ENCODE measurements at places on chromosomes 7 and 10. TPM values are rescaled to one million over a fixed set of nuclear protein-coding genes. Genes with fewer than 3 reads are reported as not detected.

The KEL gene
- total RNA-seq = 1.9 TPM

The SVIL gene
- 88.2 TPM for total RNA-seq

The CLEC2L gene
- total RNA-seq = 0.22 TPM

The AS3MT gene
- 26.9 TPM for total RNA-seq

The NUTM2E gene
- total RNA-seq = 0.40 TPM

The GFRA1 gene
- total RNA-seq = 8.7 TPM

- no peak for DNase-seq
- peaks cover 62% of the 10 kb centered on the region for H3K27me3 ChIP-seq
- no peak overlapping the region for H3K4me3 ChIP-seq
- peaks cover 13% of the 10 kb centered on the region for H3K4me1 ChIP-seq
- no peaks in the 10 kb centered on the region for H3K36me3 ChIP-seq
- no peak overlapping the region for H3K27ac ChIP-seq
Measured at GRCh38 chr10:101565370-101565900, 22.6 kb downstream of the POLL start.

DNA sequence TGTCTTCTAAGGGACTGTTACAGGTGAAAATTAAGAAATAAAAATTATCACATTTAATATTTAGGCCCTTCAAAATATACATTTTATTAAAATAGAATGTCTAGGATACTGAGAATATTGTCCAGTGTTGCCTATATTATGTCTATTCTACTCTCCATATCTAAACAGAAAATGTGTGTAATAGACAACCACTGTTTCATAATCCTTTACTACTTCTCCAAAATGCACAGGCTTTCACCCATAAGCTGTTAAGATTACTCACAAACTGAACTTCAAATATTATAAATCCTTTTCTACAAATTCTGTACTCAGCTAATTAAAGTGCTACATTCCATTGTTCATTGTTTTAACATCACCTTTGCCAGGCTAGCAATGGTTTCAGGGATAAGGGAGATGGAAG is 56.7 kb upstream of the TFEC start:
- H3K27ac ChIP-seq = no peak overlapping the region
- no peak overlapping the region for H3K4me3 ChIP-seq
- DNase-seq = no peak
- peaks cover 2% of the 10 kb centered on the region for H3K4me1 ChIP-seq

GRCh38 chr10:49001870-49002672 is 62.4 kb upstream of the LRRC18 start:
- no peak overlapping the region for H3K27ac ChIP-seq
- no peak overlapping the region for H3K4me3 ChIP-seq
- H3K36me3 ChIP-seq = no peaks in the 10 kb centered on the region
- DNase-seq = no peak

DNA sequence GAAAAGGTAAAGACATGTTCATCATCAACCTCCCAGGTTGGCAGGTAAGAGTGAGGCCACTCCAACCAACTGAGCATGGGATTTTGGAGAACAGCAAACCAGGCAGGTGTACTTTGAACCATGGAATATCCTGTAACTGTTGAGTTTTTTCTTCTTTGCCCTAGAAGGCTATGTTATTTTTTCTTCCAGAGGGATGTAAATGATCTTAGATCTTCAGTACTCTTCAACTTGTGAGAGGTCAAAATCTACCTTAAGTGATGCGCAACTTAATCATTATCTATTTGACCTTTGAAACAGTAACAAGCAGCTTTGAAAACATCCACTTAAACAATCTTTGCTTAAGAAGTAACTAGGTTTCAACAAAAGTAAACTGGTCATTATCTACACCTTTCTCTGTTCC is at the start of gene CUBN:
CUBN (minus strand) TSS at position 71 of the 400 bp plus-strand sequence; CDS start at position 25, 46 bp downstream.
- no peak within 1 kb of the TSS for H3K27ac ChIP-seq
- H3K4me3 ChIP-seq = no peak within 1 kb of the TSS
- no peaks in the 10 kb centered on the region for H3K27me3 ChIP-seq
- H3K36me3 ChIP-seq = no peaks in the 10 kb centered on the region
- DNase-seq = no peak

DNA sequence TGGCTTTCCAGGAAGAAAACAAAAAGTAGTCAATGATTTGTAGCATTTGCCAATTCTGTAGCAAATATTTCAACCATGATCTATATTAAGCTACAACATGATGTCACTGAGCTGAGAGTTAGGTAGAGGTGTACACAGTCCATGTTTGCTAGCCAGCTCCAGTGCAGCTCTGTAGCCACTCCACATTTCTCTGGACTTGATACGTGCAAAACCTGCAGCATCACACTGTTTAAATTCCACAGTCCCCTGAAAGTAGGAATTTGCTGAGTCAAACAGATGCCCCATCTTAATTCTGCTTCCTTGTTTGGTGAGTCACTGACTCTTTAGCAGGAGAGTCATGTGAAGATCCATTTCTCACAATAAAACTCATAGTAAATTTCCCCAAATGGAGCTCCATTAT is 89.8 kb upstream of the LRRTM3 start:
- H3K4me1 ChIP-seq = peaks cover 5% of the 10 kb centered on the region
- H3K27me3 ChIP-seq = no peaks in the 10 kb centered on the region
- no peak for DNase-seq
- no peak overlapping the region for H3K27ac ChIP-seq
- H3K36me3 ChIP-seq = no peaks in the 10 kb centered on the region

DNA sequence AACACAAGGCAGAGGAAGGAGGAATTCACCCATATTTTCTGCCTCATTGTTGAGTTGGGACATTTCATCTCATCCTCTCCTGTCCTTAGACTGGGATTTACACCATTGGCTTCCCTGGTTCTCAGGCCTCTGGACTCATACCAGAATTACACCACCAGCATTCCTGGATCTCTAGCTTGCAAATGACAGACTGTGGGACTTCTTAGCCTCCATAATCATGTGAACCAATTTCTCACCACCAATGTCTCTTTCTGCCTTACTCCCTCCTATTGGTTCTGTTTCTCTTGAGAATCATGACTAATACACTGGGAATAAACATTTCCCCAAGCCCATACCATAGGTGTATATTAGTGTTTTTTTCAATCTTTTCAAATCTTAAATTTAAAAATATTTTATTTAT is 2.9 kb upstream of the ZNF33A start:
- H3K27me3 ChIP-seq = no peaks in the 10 kb centered on the region
- DNase-seq = no peak
- peaks cover 12% of the 10 kb centered on the region for H3K4me1 ChIP-seq
- no peak overlapping the region for H3K4me3 ChIP-seq
- H3K36me3 ChIP-seq = peaks cover 3% of the 10 kb centered on the region
- no peak overlapping the region for H3K27ac ChIP-seq

DNA sequence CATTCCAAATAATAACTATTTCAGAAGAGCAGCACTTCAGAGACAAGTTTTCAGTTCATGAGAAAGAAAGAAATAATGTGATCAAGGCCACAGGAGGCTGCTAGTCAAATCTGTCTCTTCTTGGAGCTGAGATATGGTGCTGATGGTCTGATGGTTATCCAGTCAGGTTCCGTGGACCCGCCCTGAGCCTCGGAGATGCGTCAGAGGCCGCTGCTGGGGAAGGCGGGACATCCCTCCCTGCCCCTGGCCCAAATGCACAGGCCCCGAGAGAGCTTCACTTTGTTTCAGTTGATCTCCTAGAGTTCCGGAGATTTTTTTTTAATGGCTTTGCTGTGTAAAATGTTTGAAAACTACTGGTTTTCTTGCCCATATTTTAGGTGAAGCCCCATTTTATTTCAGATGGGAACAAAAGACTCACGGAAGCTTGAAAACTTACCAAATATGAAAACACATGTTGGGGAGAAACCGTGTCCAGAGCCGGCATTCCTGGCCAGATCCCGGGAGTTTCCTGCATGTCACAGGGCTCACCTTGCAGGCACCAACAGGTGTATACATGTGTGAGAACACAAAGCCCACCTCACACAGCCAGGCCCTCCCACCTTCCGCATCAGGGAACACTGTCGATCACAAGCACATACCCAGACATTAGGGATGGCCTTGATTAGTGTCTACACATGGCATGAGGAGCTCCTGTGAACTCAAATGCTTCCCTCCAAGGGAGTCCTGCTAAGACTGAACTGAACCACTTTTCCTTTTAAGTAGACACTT is 499.0 kb downstream of the TCERG1L start:
- DNase-seq = no peak
- H3K4me3 ChIP-seq = no peak overlapping the region

Measured in progenitor cell of endocrine pancreas (in vitro differentiated cells).